Astrocyte (in vitro differentiated cells and primary cell): ENCODE measurements at places on chromosomes 7 and 10. TPM values are rescaled to one million over a fixed set of nuclear protein-coding genes. Genes with fewer than 3 reads are reported as not detected.

- DNase-seq = no peak
- H3K4me1 ChIP-seq = peaks cover 19% of the 10 kb centered on the region
- no peak overlapping the region for H3K27ac ChIP-seq
- H3K27me3 ChIP-seq = peaks cover 23% of the 10 kb centered on the region
- no peak overlapping the region for H3K4me3 ChIP-seq
- no peaks in the 10 kb centered on the region for H3K36me3 ChIP-seq
Observed at GRCh38 chr7:157685430-157686284, 348.9 kb downstream of the DNAJB6 start.

DNA sequence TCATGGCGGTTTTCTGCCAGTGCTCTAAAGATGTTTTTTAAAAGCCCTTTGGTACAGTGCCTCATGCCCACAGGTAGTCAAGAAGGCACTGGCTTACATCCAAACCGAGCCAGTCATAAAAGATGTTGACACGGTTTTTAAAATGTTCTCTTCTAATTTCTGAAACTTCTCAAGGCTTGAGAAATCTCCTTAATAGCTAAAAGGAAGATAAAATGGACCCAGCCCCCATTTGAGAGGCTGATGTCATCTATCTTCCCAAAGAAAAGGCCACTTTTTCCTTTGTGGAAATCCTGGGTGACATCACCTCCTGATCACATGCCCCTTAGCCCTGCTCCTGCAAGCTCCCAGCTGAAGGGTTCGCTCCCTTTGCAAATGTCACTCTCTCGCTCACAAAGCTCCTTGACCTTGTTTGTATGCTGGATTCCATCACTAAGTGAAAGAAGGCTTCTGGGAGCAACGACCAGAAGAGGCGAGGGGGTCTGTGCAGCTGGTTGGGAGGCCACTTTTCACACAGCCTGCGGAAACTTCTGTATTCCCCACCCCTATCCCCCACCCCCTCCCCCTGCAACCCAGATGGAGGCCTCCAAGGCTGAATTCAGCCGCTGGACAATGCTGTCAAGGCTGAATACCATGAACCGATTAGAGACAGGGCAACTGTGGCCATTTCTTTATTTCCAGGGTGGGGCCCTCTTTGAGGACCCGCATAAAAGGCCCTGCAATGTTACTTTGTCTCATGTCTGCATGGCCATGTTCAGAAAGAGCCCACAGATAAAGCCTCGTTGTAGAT, 122.8 kb downstream of the CUBN start:
- H3K36me3 ChIP-seq = no peaks in the 10 kb centered on the region
- H3K27ac ChIP-seq = peak overlapping the region; percentile 78
- peak; percentile 68 for DNase-seq
- H3K27me3 ChIP-seq = no peaks in the 10 kb centered on the region
- H3K4me3 ChIP-seq = no peak overlapping the region
- peaks cover 65% of the 10 kb centered on the region for H3K4me1 ChIP-seq

DNA sequence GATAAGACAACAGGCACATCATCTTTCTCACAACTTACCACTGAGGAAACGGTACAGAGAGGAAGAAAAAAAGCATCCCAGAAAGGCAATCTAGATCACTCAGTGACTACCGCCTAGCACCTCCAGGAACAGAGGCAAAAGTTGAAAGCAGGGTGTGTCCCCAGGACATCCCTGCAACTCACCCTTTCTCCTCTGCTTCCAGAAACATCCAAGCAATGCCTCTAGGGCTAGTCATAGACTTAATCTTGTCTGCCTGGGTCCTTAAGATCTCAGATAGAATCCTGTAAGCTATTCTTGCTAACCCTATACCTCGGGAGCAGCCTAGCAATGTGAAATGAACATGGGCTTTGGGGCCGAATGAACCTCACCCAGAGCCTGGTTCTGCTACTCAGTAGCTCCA, 18.8 kb upstream of the PDCD4 start:
- no peaks in the 10 kb centered on the region for H3K4me1 ChIP-seq
- peaks cover 2% of the 10 kb centered on the region for H3K27me3 ChIP-seq
- H3K27ac ChIP-seq = no peak overlapping the region
- no peaks in the 10 kb centered on the region for H3K36me3 ChIP-seq
- no peak for DNase-seq

- no peak overlapping the region for H3K4me3 ChIP-seq
- H3K4me1 ChIP-seq = peaks cover 22% of the 10 kb centered on the region
- H3K36me3 ChIP-seq = no peaks in the 10 kb centered on the region
- no peak for DNase-seq
Observed at GRCh38 chr7:2295936-2296620, 18.2 kb downstream of the SNX8 start.

DNA sequence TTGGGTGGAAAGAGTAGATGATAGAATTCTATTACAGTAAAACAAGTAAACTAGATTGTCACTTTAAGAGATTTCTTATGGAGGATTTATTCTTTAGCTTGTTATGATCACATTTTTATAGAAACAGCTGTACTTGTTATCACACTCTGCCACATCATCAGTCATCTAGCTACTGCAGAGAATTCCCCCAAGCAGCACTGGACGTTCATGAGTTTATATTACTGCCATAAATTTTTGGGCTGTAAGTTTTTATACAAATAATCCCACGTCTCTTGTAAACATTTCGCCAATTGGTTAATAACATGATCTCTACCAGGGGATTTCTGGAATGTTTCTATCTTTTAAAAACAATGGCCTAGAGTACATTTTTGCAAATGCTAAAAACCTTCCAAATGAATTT, 238.8 kb downstream of the POLR1F start:
- no peak for DNase-seq
- no peaks in the 10 kb centered on the region for H3K27me3 ChIP-seq
- H3K36me3 ChIP-seq = no peaks in the 10 kb centered on the region
- no peak overlapping the region for H3K27ac ChIP-seq
- H3K4me1 ChIP-seq = no peaks in the 10 kb centered on the region

DNA sequence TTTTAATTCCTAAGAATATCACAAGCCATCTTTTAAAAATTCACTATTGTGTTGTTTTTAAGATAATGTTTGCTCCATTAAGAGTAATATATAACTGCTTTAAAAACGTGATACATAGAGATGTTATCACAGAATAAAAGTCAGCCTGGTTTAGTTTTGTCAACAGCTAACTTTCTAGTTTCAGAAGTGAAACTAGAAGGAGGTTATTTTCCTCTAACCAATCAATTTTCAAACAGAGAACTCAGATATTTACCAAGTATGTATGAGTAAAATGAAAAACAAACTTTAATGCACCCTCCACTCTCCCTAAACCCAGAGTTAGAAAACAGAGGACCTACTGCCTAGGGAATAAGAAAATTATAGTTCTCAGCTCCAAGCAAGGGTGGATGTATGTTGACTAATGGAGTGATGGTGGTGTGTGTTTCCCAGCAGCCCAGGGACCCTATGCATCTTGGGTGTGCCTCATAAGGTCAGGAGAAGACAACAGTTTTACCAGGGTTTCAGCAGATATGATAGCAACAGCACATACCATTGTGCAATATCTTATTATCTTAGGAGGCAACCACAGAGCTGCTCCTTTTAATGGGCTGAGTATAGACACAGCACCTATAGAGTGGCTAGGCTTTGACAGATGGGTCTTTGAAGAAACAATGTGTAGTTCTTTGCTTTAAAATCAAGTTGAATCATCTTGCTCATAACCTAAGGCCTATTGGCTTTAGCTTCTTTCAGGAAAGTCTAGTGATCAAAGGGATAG, 58.4 kb downstream of the PTPRZ1 start:
- DNase-seq = no peak
- no peak overlapping the region for H3K27ac ChIP-seq
- no peaks in the 10 kb centered on the region for H3K36me3 ChIP-seq

GRCh38 chr7:33050535-33051318, 11.8 kb downstream of the NT5C3A start:
- H3K4me3 ChIP-seq = no peak overlapping the region
- no peaks in the 10 kb centered on the region for H3K4me1 ChIP-seq
- H3K36me3 ChIP-seq = no peaks in the 10 kb centered on the region
- no peak for DNase-seq
- H3K27me3 ChIP-seq = no peaks in the 10 kb centered on the region

DNA sequence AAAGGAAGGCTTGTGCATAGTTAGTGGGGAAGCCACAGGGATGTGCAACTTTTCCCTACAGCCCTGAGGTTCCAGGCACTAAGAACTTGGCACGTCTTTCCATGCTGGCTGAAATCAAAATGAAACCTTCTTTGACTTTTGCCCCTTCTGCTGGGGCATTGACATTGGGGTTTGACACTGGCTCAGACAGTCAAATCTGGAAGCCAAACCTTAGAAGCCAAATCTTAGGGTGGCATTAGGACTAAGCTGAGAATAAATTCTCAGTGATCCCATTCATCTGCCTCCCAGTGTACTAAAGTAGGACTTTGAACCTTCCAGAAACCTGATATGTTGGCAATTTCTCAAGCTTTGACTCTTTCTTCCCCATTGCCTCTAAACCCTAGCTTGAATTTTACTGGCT, 31.3 kb upstream of the INSYN2A start:
- no peak overlapping the region for H3K27ac ChIP-seq
- DNase-seq = no peak
- no peaks in the 10 kb centered on the region for H3K36me3 ChIP-seq
- H3K4me1 ChIP-seq = no peaks in the 10 kb centered on the region

- no peaks in the 10 kb centered on the region for H3K36me3 ChIP-seq
- no peak overlapping the region for H3K27ac ChIP-seq
- no peaks in the 10 kb centered on the region for H3K4me1 ChIP-seq
- no peak overlapping the region for H3K4me3 ChIP-seq
- no peaks in the 10 kb centered on the region for H3K27me3 ChIP-seq
Observed at GRCh38 chr10:59557052-59557451, 152.6 kb downstream of the SLC16A9 start.

GRCh38 chr7:56811081-56811480, 321.2 kb downstream of the ZNF479 start:
- DNase-seq = no peak
- H3K27me3 ChIP-seq = no peaks in the 10 kb centered on the region
- H3K4me1 ChIP-seq = no peaks in the 10 kb centered on the region
- H3K27ac ChIP-seq = no peak overlapping the region
- H3K4me3 ChIP-seq = no peak overlapping the region

- H3K4me3 ChIP-seq = no peak overlapping the region
- no peaks in the 10 kb centered on the region for H3K36me3 ChIP-seq
- H3K27me3 ChIP-seq = no peaks in the 10 kb centered on the region
Observed at GRCh38 chr7:132655131-132655727, 79.0 kb upstream of the PLXNA4 start.

GRCh38 chr10:88389456-88389855, 193.7 kb downstream of the RNLS start:
- H3K36me3 ChIP-seq = no peaks in the 10 kb centered on the region
- DNase-seq = no peak
- H3K27me3 ChIP-seq = no peaks in the 10 kb centered on the region
- H3K4me1 ChIP-seq = peaks cover 16% of the 10 kb centered on the region
- H3K4me3 ChIP-seq = no peak overlapping the region

GRCh38 chr7:139541600-139542307, 18.3 kb downstream of the CLEC2L start:
- H3K4me1 ChIP-seq = no peaks in the 10 kb centered on the region
- DNase-seq = no peak
- no peaks in the 10 kb centered on the region for H3K36me3 ChIP-seq
- H3K27ac ChIP-seq = no peak overlapping the region
- H3K4me3 ChIP-seq = no peak overlapping the region
- H3K27me3 ChIP-seq = peaks cover 7% of the 10 kb centered on the region

GRCh38 chr7:55020466-55020871, 1.7 kb downstream of the EGFR start:
- DNase-seq = peak; percentile 70
- peak overlapping the region; percentile 69 for H3K4me3 ChIP-seq
- peak overlapping the region; percentile 87 for H3K27ac ChIP-seq
- H3K4me1 ChIP-seq = peaks cover 25% of the 10 kb centered on the region
- H3K36me3 ChIP-seq = no peaks in the 10 kb centered on the region

DNA sequence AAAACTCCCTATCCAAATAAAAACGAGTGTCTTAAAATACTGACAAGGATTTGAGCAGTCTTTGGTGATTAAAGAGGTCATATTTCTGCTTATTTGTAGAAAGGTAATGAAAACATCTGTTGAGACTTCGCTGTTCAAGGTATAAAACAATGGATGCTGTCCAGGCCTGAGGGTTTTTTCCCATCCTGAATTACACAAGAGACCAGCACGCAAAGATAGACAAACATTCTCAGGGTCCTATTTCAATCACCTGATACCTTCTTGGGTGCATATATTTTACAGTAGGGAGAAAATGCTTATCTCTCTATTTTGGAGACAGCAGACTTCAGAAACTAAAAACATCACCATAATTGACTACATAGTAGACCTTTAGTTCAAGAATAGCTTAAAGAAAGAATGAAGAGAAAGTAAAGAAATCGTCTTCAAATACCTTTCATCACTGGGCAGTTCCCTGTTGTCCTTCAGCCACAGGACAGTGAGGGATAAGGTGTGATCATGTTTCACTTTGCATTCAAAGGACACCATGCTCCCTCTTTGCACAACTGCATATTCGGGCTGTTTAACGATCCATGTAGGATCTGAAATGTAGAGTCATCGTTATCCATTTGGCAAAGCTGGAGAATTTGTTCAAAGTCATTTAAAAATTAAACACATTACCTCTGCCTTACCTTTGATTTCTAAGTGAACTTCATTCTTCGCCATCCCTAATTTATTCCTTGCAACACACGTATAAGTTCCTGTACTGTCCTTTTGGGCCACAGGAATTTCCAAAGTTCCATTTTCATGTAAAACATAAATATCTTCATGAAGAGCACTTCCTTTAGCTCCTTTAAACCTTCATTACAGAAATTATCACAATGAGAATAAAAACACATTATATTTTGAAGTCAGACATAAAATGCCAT, 63.7 kb upstream of the LAMB4 start:
- no peaks in the 10 kb centered on the region for H3K4me1 ChIP-seq
- H3K27ac ChIP-seq = no peak overlapping the region
- H3K27me3 ChIP-seq = no peaks in the 10 kb centered on the region
- H3K4me3 ChIP-seq = no peak overlapping the region

- H3K36me3 ChIP-seq = no peaks in the 10 kb centered on the region
- peak; percentile 71 for DNase-seq
- H3K27me3 ChIP-seq = no peaks in the 10 kb centered on the region
- H3K4me1 ChIP-seq = peaks cover 13% of the 10 kb centered on the region
Observed at GRCh38 chr10:12727832-12728215, 273.7 kb downstream of the CCDC3 start.

DNA sequence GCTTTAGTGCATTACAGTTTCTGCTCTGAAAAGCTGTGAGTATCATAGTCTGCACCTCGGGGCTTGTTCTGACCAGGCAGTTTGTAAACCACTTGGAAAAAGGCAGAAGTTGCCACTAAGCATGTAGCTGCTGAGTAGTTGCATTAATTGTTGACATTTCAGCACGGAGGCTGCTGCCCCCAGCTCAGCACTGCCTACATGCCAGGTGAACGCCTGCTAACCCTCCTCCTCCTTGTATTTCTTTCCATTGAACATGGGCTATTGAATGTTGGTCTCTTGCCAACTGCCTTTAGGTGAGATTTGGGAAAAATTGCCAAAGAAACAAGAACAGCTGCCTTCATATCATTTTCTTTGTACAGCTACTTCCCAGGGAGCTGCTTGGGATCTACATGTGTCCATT, 164.2 kb downstream of the RAPGEF5 start:
- peaks cover 5% of the 10 kb centered on the region for H3K27me3 ChIP-seq
- H3K4me1 ChIP-seq = peaks cover 3% of the 10 kb centered on the region
- H3K36me3 ChIP-seq = no peaks in the 10 kb centered on the region
- H3K4me3 ChIP-seq = no peak overlapping the region

IFIT2 gene
- 36.0 and 42.0 TPM in 2 replicates for total RNA-seq

RNF32 gene
- 1.6 and 2.7 TPM in 2 replicates for total RNA-seq

EBF3 gene
- 0.07 and 0.14 TPM in 2 replicates for total RNA-seq

C10orf71 gene
- total RNA-seq = not detected in 2 replicates

NFE2L3 gene
- 49.0 and 50.4 TPM in 2 replicates for total RNA-seq

OR2A1 gene
- not detected in 2 replicates for total RNA-seq

MAPK8 gene
- 47.4 and 48.8 TPM in 2 replicates for total RNA-seq

PDK4 gene
- 0.29 and 0.34 TPM in 2 replicates for total RNA-seq
